Esophagus squamous epithelium (tissue), 5 donors: ENCODE measurements at places on chromosomes 3 and 15.

DNA sequence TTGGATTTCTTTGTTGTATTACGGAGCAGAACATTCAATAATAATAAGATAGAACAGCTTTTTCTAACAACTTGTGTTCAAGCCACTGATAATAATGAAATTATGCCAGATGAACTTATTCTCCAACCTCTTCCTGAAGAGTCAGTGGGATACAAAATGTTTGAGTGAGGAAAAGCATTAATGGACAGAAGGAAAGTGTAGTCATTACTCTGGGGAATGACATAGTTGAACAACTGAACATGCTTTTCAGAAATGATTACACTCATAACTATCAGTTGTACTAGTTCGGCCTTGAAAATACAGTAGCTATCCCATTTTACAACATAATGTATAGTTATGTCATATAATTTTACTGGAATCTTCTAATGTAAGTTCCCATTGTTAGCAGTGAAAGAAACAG lies 55.9 kb downstream of the ALCAM start:
- no peak for DNase-seq

DNA sequence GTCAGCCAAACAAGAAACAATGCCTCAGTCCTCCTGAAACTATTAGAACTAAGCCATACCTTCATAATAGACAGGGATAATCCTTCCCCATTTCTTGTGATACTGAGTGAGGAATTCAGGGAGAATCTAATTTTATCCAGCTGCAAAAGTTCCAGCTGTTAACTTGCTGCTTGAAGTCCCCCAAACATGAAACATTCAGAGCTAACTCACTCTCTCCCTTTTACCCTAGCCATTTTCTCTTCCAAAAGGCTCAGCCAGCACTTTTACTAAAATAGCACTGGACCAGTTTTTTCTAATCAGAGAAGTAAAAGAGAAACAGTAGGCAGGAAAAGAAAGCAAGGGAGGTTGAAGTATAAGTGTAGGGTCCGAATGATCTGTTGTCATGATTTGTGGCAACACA lies 268.1 kb downstream of the TAFA4 start:
- DNase-seq = no peak

DNA sequence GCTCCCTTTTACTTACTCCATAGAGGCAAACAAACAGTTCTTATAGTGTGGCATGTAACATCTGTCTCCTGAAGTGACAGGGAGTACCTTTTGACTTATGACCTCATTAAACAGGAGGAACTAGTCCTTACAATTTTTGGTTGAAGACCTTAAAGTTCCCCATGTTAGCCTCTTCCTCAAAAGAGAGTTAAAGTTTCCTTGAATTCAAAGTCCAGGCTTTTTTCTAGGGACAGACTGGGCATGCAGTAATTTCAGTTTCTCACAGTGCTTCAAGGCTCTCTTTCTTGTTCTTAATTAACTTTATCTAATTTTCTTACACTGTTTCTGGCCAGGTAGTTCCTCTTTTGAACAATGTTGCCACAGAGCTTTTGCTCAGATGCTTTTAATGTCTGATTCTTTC lies 12.1 kb downstream of the GOLM2 start:
- DNase-seq = no peak

DNA sequence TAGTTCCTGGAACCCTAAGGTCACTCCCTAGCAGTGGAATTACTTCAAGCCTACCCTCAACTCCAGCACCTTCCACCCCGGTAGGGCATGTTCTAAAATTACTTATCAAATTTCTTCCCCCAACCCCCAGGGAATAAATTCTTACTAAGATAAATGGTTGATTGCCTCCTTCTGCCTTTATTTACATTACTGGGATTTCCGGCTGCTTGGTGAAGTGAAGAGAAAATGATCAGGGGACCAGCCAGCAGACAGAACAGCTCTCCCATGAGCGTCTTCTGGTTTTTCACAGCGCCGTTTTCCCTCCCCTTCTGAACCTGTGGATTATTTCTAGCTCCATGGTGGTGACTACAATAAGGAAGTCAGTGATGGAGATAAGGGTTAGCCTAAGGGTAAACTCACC lies 521.5 kb upstream of the PPP2R3A start:
- DNase-seq = no peak

DNA sequence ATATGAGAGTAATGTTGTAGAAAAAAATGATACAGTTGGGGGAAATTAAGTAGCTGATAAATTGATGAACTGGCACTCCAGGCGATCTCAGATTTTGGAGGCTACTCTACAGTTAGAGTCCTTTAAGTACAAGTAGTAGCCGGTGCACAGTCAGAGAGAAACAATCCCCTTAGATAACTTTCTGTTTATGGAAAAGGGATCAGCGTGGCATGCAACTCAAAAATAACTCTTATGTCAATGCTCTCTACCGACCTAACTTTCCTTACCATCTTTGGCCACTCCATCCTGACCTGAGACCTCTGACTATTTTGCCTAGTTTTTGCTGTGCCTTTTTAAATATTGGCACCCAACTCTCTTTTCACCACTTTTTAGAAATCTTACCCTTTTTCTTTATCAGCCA lies 299.6 kb downstream of the UNC13C start:
- DNase-seq = no peak

DNA sequence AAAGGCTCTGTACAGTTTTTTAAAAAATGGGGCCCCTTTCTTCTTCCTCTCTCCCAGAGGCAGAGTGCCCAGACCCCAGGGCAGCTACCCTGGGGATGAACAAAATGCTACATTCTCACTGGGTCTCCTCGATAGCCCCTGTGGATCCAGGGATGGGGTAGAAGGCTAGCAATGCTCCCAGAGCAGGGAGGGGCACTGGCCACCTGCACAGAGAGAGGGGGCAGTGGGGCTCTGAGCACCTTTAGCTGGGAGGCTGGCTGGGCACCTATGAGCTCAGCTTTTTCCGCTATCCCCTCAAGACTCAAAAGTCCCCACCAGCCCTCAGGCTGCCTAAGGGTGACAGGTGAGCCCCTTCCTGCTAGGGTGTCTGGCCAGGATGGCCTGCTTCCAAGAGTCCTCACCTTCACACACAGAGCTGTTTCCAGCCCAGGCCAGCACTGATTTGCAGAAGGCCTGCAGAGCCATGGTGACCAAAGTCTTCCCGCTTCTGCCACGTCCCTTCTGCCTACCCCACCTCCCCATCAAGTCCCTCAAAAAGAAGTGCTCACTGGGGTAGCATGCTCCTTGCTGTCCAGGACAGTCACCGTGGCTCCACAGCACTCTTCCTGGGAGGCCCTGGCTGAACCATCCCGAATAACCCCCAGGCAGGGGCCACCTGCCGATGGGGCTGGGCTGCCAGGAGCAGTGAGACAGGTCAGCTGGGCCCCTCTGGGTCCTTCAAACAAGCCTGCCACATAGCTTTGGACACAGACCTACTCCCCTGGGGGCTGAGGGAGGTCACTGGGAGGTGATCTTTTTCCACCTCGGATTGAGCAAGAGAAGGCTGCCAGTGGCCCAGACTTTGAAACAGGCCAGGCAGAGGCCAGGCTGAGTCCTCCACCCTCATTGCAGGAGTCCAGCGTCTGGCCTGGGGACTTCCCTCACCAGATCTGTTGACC lies 20.4 kb downstream of the BMF start:
- no peak for DNase-seq

- no peak for DNase-seq
Measured at GRCh38 chr3:151599103-151599672, 134.5 kb upstream of the AADACL2 start.

GRCh38 chr3:65033576-65033975 lies 345.8 kb upstream of the ADAMTS9 start:
- DNase-seq = no peak

DNA sequence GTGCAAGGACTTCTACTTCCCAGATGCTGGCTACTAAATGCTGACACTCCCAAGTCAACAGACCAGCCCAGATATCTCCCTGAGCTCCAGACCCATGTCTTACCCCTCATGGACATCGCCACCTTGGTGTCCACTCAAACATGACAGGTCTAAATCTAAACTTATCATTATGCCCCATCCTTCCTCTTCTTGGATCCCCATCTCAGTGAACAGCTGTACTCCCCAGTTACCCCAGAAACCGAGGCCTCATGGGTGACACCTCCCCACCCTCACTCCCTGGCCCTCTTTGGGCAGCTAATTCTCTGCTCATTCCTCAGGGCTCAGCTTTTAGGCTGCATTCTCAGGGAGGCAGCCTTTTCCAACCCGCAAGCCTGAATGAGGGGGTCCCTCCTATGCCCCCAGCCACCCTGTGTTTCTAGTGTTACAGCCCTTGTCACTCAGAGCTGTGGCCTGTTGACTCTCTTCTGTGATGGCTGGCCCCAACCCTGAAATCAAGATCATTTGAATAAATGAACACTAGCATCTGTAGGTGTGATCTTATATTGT lies 5.4 kb downstream of the EHD4 start:
- no peak for DNase-seq

GRCh38 chr15:26049900-26050657 lies 187.0 kb upstream of the ATP10A start:
- no peak for DNase-seq

GRCh38 chr3:45112939-45113338 lies 33.2 kb downstream of the CDCP1 start:
- no peak for DNase-seq

DNA sequence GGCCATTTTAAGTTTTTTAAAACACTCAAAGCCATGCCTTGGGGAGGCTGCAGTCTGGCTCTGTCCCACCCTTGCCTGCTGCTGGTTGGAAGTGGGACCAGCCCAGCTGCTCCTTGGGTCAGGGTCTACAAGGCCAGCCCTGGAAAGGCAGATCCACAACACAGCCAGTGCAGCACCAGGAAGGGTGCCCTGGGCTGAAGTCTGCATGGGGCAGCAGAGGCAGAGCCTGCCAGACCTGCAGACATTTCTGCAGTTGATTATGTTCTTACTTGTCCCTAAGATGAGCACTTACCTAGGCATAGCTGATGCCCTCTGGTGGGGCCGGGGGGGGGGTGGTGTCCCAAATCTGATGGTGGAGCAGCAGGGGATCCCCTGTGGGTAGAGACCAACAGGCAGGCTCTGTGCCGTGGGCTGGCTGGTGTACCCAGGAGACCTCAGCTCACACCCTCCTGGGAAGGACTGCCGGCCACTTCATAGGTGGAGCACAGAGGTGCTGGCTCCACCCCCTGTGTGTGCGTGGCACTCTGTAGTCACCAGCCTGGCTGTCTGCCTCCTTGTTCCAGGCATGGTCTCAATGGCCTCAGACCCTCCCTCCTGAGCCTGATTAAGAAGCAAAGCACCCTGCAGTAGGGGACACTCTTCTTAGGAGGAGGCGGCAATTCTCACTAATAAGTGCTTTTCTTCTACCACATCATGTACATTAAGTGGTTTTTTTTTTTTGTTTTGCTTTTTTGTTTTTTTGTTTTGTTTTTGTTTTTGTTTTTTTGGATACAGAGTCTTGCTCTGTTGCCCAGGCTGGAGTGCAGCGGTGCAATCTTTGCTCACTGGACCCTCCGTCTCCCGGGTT lies 97.4 kb upstream of the KLF13 start:
- DNase-seq = no peak

DNA sequence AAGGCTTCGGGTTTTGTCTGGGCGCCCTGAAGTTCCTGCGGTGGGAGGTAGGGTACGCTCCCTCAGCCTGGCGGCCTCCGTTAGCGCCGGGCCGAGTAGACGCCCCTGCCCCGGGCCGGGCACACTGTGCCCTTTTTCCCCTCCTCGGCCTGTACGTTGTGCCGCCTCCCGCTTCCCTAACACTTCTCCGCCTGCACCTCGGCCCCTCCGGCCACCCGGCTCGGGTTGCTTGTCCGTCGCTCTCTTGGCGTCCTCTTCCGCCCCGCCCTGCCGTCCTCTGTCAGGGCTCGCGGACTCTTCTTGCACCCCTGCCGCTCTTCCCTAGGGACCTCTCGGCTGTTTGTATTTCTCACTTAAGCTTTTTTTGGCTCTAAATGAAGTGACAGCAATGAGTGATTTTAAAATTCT lies 384 bp downstream of the KNL1 start:
- no peak for DNase-seq

- DNase-seq = no peak
Measured at GRCh38 chr15:61118885-61119284, 110.2 kb downstream of the RORA start.

DNA sequence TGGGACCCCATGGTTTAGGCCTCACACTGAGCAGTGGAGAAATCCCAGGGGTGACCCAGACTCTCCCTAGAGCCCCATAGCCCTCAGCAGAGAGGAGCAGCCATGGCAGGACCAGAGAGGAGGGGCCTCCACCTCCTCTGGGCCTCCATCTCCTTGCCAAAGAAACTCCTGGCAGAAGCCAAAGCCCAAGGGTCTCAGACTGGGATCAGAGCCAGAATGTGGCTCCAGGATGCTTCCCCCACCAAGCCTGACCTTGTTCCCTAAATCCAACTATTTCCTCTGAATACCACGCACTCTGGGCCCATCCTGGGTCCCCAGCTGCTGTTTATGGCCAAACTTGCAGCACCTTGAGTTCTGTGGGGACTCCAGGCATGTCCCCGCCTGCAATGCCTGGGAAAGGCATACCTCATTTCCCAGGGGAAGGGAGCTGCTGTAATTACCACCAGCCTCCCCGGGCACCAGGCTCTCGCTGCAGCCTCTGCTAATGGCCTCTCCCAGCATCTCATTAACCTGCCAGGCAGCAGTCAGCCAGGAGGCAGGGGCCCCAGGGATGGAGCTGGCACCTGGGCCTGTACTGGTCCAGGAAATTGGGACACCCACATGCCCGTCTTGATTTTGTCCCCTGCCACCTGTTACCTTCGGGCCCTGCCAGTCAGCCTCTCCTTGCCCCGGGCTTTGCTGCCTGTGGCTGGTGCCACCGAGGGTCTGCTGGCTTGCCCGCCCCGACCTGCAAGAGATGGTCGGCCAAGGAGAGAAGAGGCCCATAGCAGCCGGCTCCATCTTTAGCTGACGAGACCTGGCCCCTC lies 4.6 kb downstream of the CCDC9B start:
- no peak for DNase-seq

- DNase-seq = no peak
Measured at GRCh38 chr3:105907777-105908176, 39.0 kb upstream of the CBLB start.

DNA sequence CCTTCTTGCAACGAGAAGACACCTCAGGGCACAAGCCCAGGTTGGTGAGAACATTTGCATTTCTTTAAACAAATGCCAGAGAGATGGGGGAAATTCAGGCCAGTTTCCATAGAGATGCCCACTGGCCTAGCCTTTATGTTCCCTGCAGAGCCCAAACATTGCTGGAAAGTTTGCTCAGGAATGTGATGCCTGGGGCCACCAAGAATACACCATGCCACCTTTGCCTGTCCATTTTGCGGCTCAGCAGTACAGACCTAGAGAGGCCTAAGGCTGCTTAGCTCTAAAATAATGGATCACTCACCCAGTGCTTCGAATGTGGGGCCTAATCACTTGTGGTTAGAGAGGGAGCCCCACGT lies 210.0 kb downstream of the RPLP1 start:
- no peak for DNase-seq

GRCh38 chr3:9732740-9733115 lies 1.2 kb downstream of the BRPF1 start:
- DNase-seq = no peak
